Lower lobe of right lung (tissue), 2 donors: ENCODE measurements at places on chromosomes 1 and 21.

GRCh38 chr1:63917571-63918417 lies 144.0 kb downstream of the ROR1 start:
- no peak for DNase-seq

DNA sequence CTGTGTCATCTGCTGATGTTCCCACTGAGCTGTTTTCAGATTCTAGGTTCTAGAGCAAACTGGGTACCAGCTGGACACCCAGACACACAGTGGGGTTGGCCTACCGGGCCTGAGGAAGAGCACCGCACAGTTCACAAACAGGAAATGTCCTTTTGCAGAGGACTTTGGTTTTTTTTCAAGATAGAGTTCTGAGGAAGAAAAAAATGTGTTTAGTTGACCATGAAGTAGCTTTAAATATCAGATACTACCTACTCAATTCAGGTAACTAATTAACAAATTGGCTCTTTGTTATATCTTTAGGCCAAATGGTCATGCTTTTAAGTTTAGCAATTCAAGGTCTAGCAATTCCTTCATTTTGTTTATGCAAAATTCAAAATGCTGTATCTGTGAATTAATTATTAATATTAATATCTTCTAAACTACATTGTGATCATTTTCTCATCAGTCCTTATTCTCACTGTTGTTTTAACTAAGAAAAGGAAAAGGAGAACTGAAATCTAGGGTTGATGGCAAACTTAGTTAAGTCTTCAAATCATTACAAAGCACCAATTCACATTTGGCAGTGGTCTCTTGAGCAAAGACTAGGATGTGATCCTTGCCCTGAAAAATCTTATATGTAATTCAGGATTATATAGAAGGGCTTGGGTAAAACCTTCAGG lies 17.2 kb upstream of the NCF2 start:
- DNase-seq, result no peak

DNA sequence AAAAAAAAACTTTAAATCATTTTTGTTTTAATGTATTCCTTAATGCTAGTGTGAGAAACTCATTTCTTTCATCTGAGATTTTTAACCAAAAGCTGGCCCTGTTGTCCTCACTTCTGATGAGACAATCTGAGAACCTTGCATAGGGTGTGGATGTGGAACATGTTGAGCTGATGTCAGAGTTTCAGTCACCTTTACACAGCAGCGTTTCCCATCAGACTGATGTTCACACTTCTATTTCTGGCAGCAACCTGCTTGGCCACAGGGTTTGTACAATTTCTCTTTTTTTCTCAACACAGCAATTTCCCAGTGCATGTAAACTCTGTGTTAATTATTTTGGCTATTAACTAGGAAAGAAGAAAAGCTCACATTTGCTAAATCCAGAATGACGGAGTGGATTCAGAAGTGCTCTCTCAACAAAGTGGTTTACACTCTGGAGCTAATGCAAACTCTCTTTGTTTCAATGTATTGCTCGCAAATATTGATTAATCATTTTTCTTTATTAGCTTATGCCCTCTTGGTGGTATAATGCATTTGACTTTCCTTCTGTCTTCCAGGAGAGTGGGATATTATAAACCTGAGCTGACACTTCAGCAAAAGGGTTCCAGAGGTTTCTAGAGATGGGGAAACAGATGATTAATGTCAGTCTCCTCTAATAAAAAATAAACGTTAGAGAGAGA lies 70.5 kb upstream of the HSPA13 start:
- no peak for DNase-seq

DNA sequence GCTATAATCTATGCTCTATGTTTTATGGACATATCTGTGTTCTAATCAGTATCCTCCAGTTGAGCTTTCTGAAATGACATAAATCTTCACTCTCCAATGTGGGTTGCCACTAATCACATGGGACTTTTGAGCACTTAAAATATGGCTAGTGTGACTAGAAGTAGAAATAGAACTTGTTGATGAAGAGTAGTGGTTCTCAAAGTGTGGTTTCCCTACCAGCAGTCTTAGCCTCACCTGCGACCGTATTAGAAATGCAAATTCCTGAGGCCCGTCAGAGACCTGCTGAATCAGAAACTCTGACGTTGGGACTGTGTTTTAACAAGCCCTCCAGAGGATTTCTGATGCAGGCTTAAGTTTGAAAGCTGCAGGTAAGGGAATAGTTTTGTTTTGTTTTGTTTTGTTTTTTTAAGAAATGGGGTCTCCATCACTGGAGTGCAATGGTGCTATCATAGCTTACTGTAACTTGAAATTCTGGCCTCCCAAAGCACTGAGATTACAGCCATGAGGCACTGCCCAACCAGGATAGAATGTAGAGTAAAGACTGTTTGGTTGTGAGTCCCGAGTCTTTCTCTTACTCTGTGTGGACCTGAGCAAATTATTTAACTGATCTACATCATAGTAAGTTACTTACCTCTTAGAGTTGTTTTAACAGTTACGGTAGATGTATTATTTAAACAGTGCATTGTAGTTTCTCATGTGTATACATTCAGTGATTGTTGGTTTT lies 21.7 kb downstream of the GLRX2 start:
- DNase-seq, result no peak

GRCh38 chr1:42328916-42329496 lies 6.0 kb downstream of the FOXJ3 start:
- DNase-seq, result no peak

DNA sequence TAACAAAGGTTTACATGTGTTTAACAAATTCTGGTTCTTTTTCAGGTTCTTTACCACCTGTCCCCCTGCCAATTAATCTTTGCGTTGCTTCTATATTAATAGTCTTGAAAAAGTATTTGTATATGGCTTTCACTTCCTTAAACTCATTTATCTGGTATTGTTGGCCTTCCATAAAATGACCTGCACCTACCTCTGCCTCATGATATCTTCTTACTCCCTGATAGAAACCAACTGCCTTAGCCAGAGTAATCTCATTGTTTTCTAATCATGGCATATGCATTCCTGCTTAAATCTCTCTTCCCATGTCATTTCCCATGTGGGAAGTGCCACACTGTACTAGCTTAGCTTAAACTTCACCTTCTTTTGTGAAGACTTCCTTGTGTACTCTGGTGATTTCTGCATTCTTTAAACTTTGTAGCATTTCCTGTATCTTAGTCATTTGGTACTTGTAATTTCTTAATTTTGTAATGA lies 8.7 kb downstream of the SMG7 start:
- DNase-seq, result no peak

DNA sequence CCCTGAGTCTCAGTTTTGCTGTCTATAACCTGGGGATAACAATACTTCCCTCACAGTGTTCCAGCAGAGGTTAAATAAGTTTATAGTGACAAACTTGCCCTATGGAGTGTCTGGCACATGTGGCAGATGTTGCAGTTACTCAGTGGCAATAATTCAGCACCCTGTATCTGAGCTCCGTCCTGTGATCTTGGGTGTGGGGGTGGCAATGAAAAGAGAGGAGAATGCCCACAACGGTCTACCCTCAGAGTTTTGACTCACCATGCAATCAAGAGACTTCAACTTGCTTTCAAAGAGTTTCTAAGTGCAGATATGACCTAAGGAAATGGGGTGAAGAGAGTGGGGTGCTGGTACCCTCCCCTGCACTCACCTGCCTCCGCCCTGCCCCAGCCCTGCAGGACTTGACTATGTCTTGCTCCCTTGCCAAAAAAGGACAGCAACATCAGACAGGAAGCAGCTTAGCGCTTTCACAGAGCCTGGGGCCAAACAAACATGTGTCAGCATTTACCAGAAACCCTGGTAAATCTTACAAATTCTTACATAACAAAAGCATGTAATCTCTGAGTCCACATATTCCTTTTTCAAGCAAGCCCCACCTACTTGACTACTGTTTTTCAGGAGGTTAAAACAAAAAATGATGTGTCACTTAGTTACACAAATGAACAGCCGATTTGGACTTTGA lies 185.1 kb upstream of the CAMK1G start:
- DNase-seq, result no peak

DNA sequence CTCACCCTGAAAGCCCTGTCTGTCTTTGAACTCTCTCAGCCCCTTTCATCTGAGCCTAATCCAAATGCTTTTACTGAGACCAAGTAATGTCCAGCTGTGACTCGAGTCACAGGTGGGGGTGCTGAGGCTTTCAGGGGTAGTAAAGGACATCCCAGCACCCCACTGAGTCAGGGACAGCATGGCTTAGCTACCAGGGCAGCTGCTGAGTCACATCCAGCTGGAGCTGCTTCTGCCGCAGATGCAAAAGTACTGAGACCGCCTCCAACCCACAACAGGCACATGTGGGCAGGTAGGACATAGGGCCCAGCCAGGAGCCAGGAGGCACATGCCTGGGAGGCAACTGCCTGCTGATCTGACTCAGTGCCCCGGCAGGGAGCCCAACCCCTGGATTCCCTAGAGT lies 6.7 kb upstream of the VSIG8 start:
- no peak for DNase-seq

DNA sequence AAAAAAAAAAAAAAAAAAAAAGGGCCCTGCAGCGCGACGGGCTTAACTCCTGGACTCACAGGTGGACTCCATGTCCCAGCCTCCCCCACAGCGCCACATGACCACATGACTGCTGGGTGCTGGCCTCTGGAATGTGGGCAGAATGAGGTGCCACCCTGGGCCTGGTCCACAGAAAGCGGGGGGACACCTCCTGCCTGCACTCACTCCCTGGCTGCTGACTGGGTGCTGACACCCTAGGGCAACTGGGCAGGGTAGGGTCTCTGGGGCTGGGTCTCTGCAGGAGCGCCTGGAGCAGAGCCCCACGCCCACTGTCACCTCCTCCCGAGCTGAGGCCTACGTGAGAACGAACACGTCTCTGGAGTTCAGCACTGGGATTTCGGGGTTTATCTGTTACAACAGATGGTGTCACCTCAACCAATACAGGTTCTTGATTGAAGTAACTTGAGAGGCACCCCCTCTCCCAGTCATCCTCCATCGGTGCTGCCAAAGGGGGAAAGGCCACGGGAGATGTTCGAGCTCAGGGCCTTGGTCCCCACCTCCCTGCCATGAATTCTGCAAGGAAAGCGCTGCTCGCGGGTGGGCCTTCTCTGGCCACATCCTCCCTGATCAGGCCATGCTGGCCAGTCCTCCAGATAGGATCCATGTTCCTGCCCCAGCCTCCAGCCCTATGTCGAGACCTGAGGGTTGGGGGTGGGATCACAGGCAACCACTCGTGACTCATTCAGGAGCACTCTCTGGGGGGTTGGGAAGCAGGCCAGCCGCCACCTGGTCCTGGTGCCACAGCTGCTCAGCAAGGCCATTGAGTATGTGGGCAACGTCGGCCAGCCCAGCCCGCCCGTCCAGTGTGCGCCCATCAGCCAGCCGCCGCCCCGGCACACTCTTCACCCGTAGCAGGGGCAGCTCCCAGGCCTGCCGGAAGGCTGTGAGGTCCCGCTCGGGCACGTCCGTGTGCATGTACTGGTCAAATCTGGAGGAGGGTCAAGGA lies 5.4 kb downstream of the CPLANE2 start:
- peak; percentile 39 for DNase-seq

DNA sequence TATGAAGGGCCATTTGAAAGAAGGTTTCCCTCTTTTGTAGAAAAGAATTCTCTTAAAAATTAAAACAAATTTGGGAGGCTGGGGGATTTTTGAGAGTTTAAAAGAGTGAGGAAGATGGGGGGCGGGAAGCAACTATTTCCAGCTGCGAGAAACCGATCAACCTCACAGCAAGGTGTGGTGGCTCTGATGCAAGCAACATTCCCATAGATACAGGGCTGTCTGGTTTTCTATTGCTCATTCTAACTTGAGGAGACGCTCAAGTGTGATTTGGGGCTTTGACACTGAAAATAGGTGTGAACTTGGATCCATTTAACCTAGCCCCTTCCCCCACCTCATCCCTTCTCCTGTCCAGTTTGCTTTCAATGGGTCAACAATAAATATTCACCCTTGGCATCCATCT lies 7.2 kb downstream of the RUNX1 start:
- no peak for DNase-seq

- peak; percentile 60 for DNase-seq
Measured at GRCh38 chr1:28580722-28581530, 11.1 kb upstream of the RAB42 start.

DNA sequence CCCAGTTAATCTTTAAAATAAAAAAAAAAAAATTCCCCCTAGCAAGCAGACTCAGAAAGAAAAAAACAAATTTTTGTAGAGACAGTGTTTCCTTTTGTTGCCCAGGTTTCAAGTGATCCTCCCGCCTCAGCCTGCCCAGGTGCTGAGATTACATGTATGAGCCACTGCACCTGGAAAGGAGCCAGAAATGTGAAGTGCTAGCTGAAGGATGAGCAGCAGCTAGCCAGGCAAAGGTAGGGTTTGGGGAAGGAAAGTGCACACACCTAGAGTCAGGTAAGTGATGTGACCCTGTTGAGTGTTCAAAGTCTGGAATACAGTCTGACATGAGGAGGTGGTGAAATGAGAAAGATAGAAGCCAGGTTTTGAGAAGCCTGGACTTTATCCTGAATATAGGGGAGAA lies 1.7 kb downstream of the AKR1A1 start:
- peak; percentile 48 for DNase-seq

- DNase-seq, result no peak
Measured at GRCh38 chr1:91732291-91733107, 153.5 kb downstream of the TGFBR3 start.

GRCh38 chr1:10292188-10292587 lies 81.8 kb downstream of the KIF1B start:
- DNase-seq, result no peak

DNA sequence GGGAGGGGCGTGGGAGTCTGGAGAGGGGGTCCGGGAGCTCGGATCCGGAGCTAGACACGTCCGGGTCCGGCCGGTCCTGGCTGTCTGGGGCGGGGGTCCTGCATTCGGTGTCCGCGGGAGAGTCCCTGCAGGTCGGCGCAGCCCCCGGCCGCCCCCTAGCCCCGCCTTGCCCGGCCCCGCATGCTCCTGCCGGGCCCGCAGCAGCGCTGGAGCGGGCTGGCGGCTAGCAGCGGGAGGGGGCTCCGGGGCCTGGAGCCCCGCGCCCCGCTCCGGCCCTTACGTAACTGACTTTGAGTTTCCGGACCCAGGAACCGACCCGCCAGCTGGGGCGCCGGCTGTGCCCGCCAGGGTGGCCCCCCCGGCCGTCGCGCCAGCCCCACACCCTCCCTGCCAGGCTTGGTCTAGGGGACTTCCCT lies 26.9 kb upstream of the EPB41 start:
- peak; percentile 63 for DNase-seq

- no peak for DNase-seq
Measured at GRCh38 chr21:32184485-32184884, 94.4 kb downstream of the MIS18A start.

GRCh38 chr1:172345077-172345476 lies 75.4 kb upstream of the C1orf105 start:
- no peak for DNase-seq

GRCh38 chr1:65170511-65171142 lies 22.6 kb downstream of the AK4 start:
- DNase-seq, result no peak

- peak; percentile 78 for DNase-seq
Measured at GRCh38 chr1:3910857-3911845, 11.1 kb upstream of the C1orf174 start.

- no peak for DNase-seq
Measured at GRCh38 chr21:25744854-25745253, 10.1 kb downstream of the GABPA start.

DNA sequence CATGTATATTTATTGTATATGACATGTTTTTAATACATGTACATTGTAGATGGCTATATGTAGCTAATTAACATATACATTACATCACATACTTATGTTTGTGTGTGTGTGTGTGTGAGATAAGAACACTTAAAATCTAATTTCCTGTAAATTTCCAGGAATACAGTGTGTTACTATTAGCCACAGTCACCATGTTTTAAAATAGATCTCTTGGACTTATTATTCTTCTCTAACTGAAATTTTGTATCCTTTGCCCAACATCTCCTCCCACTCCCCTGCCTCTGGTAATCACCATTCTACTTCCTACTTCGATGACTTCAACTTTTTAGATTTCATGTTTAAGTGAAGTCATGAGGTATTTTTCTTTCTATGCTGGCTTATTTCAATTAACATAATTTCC lies 64.8 kb downstream of the FCRL5 start:
- no peak for DNase-seq
